ENCODE measurements at places on chromosomes 11 and 22.
A peak's percentile ranks its signal among the peaks of the same experiment; 100 is the strongest.

GRCh38 chr11:99383648-99384245 is 363.0 kb downstream of the CNTN5 start:
- no peaks in the 10 kb centered on the region for H3K4me1 ChIP-seq
- no peak for DNase-seq
- no peak overlapping the region for H3K4me3 ChIP-seq
- no peaks in the 10 kb centered on the region for H3K27me3 ChIP-seq

GRCh38 chr11:28636033-28636432 is 527.8 kb downstream of the METTL15 start:
- no peak overlapping the region for H3K4me3 ChIP-seq
- no peaks in the 10 kb centered on the region for H3K27me3 ChIP-seq
- no peaks in the 10 kb centered on the region for H3K4me1 ChIP-seq
- no peak overlapping the region for H3K27ac ChIP-seq

DNA sequence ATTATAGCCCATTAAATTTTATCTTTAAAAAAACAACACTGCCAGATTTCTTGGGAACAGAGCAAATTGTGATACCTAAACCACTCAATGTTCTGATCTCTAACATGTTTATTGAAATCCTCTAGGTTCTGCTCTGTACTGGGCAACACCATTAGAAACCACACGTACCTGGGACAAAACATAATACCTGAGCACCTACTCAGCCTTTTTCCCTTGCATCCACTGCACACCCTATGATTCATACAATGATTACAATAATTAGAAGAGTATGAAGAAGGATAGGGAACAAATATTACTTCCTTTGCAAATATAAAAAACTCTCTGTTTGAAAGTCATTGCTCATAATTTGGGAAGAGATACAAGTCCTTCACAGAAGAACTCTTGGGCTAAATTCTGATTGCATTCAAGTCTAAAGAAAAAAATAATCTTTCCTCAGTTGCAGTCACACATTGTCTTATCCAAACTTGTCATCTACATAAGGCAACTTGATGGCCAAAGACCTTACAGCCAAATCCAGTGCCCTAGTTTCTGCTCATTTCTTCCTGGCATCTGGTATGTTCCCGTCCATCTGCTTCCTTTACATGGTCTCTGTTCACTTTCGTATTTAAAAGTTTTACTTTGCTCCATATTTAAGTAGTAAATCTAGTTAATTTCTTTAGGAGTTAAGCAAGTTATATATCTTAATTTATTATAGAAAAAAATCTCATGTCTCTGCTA is 407.4 kb downstream of the LRRC4C start:
- H3K4me1 ChIP-seq, result no peaks in the 10 kb centered on the region
- no peaks in the 10 kb centered on the region for H3K36me3 ChIP-seq
- H3K4me3 ChIP-seq, result no peak overlapping the region
- DNase-seq, result no peak
- H3K27ac ChIP-seq, result no peak overlapping the region

DNA sequence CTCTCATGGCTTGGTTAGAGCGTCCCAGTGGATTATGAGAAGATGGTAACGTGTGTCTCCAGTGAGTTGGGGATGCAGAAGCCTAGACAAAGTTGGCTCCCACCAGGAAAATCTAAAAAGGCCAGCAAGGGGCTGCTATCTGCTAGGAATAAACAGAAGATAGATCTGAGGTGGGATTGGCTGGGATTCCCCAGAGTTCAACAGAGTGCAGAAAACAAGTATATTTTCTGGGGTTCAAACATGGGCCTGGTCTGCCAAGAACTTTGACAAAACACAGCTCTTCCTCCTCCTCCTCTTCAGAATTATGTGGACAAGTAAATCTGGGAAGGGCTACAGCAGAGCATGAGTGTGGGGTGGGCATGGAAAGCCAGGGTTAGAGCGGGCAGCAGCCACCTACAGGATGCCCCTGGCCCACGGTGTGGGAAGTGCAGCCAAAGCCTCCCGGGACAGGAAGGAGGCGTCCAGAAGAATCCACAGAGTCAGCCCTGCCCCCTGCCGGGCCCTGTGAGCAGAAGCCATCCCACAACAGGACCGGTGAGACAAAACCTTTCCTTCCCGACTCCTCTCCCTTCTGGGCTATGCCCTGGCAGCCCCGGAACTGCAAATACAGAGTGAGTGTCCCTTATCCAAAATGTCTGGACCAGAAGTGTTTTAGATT is 67.1 kb downstream of the CD82 start:
- H3K4me1 ChIP-seq, result peaks cover 37% of the 10 kb centered on the region
- H3K27me3 ChIP-seq, result no peaks in the 10 kb centered on the region
- DNase-seq, result no peak
- no peaks in the 10 kb centered on the region for H3K36me3 ChIP-seq
- H3K4me3 ChIP-seq, result no peak overlapping the region
- no peak overlapping the region for H3K27ac ChIP-seq

GRCh38 chr11:96043291-96043690 is 119.4 kb upstream of the MTMR2 start:
- no peak for DNase-seq
- no peak overlapping the region for H3K27ac ChIP-seq
- H3K4me1 ChIP-seq, result peaks cover 9% of the 10 kb centered on the region

DNA sequence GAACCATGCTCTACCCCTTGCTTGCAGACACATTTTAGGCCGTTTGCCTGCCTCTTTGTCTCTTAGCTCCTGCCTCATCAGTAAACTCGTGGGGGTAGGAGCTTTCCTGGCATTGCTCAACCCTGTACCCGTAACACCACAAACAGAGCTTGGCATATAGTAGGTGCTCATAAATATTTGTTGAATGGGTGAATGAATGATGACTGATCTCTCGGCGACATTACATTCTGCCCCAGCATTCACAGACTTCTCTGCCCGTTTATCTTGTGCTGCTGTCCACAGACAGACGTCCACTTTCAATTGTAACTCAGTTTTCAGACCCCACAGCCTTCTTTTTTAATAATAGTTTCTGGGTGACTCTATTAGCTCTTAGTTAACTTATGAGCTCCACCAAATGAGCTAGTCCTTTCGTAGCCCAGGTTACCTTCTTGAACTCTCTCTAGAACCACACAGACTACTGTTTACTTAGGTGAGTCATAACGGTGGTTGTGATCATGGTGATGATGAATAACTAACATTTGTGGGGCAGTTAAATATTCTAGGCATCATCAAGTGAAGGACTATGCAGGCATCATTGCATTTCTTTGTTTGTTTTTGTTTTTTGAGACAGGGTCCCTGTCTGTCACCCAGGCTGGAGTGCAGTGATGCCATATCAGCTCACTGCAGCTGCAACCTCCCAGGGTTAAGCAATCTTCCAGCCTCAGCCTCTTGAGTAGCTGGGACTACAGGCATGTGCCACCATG is 188.4 kb downstream of the ADAMTS15 start:
- no peaks in the 10 kb centered on the region for H3K27me3 ChIP-seq
- H3K27ac ChIP-seq, result no peak overlapping the region
- H3K4me3 ChIP-seq, result no peak overlapping the region
- no peaks in the 10 kb centered on the region for H3K36me3 ChIP-seq

DNA sequence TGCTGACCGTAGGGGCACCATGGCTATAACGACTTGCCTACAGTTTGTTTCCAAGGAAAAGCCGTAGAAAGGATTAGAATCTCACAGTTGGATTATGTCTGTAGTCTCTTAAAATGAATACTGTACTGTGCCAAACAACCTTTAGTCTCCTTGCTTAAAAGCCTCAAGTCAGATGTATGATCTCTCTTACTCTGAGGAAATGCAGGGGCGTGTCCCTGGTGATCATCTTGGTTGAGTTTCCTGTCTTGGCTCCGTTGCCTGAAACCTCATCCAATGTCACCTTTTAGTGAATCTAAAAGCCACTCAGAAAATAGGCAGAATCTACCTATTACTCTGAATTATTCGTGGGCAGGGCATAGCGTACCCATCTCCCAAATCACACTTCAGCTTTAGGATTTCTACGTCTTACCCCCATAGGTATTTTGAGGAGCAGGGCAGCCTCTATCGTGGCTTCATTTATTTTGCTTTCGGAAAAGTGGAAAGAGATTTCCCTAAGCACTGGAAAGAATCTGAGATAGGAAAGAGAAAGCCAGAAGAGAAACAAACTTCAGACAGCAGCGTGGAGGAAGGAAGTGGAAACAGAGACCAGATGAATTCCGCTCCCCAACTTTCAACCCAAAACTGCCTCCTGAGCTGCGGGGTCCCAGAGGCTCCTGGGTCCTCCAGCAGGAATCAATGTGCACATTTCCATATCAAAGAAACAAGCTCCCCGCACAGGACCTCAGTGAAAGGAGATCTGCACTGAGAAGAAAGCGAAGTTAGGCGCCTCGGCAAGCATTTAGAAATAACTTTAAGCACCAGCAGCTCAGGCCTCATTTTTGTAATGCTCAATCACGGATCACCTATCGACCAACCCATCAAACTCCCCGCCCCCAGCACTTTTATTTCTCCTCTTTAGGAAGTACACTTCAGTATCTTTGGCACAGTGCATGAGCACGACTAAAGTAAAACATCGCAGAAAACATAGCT is 245.8 kb downstream of the ETS1 start:
- peak overlapping the region; percentile 5 for H3K27ac ChIP-seq
- H3K4me3 ChIP-seq, result no peak overlapping the region
- H3K36me3 ChIP-seq, result no peaks in the 10 kb centered on the region
- H3K27me3 ChIP-seq, result no peaks in the 10 kb centered on the region
- DNase-seq, result no peak
- peaks cover 5% of the 10 kb centered on the region for H3K4me1 ChIP-seq

DNA sequence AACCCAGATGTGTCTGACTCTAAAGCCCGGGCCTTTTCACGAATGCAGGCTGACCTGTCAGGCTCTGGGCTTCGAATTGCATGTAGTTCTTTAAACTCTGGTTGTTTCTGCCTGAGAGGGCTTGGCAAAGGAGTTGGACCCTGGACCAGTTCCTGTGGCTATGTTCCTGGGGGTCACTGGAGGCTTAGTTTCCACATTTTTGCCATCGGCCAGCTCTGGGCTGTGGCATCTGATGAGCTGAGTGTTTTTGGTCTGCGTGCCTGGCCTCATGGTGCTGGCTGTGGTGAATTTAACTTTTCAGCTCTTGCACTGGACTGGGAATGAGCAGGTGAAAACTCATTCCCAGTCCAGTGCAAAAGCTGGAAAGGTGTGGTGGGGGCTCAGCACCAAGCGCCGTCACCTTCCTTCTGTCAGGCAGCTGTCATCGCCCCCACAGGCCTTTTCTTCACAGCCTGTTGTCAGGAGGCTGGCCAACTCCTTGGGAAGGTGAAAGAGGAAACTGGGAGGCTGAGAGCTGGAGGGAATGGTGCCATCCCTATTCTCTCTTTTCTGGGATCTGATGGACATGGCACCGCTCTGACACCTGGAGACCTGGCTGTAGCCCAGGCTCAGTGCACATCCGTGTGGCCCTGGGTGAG is 123.6 kb downstream of the ADAMTS15 start:
- DNase-seq, result no peak
- no peak overlapping the region for H3K27ac ChIP-seq
- H3K36me3 ChIP-seq, result no peaks in the 10 kb centered on the region
- H3K27me3 ChIP-seq, result no peaks in the 10 kb centered on the region
- H3K4me1 ChIP-seq, result no peaks in the 10 kb centered on the region

DNA sequence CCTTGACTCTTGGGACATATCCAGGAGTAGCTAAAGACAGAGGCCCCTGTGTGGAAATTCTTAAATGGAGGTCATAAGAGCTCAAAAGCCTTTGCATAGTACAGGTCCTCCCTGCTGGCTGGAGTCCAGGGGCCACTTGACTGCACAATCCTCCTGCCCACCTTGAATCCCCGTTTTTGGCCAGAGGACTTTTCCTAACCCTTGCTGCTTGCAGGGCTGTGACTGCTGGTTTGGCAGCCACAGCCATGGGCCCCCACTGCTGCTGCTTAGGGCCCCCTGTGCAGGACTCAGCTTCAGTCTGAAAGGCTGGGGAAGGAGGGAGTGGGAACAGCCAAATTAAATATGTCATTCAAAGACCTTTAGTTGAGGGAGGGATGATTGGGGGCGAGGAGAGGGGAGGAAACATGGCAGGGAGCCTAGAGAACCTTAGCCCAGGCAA is 33.4 kb downstream of the ARHGAP1 start:
- H3K27ac ChIP-seq, result no peak overlapping the region
- no peak overlapping the region for H3K4me3 ChIP-seq
- DNase-seq, result no peak
- no peaks in the 10 kb centered on the region for H3K4me1 ChIP-seq

- H3K4me3 ChIP-seq, result no peak overlapping the region
- H3K27me3 ChIP-seq, result no peaks in the 10 kb centered on the region
- H3K36me3 ChIP-seq, result no peaks in the 10 kb centered on the region
Observed at GRCh38 chr11:120715239-120715638, 203.7 kb downstream of the GRIK4 start.

- no peak overlapping the region for H3K4me3 ChIP-seq
- H3K36me3 ChIP-seq, result no peaks in the 10 kb centered on the region
- H3K27ac ChIP-seq, result no peak overlapping the region
- no peaks in the 10 kb centered on the region for H3K4me1 ChIP-seq
- no peaks in the 10 kb centered on the region for H3K27me3 ChIP-seq
- no peak for DNase-seq
Observed at GRCh38 chr11:14773755-14774154, 118.3 kb downstream of the CYP2R1 start.

- peaks cover 5% of the 10 kb centered on the region for H3K27me3 ChIP-seq
- no peaks in the 10 kb centered on the region for H3K36me3 ChIP-seq
- no peaks in the 10 kb centered on the region for H3K4me1 ChIP-seq
- no peak overlapping the region for H3K27ac ChIP-seq
- no peak for DNase-seq
Observed at GRCh38 chr11:70029861-70030380, 48.2 kb upstream of the ANO1 start.

- H3K36me3 ChIP-seq, result peaks cover 90% of the 10 kb centered on the region
- DNase-seq, result no peak
- no peaks in the 10 kb centered on the region for H3K4me1 ChIP-seq
- H3K27me3 ChIP-seq, result no peaks in the 10 kb centered on the region
- H3K4me3 ChIP-seq, result no peak overlapping the region
Observed at GRCh38 chr22:29290061-29290460, 16.4 kb upstream of the GAS2L1 start.

GRCh38 chr22:49403102-49403501 is 424.6 kb downstream of the BRD1 start:
- no peaks in the 10 kb centered on the region for H3K4me1 ChIP-seq
- H3K4me3 ChIP-seq, result no peak overlapping the region
- no peaks in the 10 kb centered on the region for H3K36me3 ChIP-seq
- H3K27me3 ChIP-seq, result no peaks in the 10 kb centered on the region
- no peak overlapping the region for H3K27ac ChIP-seq

GRCh38 chr22:49189871-49190270 is 637.8 kb downstream of the BRD1 start:
- no peak for DNase-seq
- H3K4me3 ChIP-seq, result no peak overlapping the region
- no peaks in the 10 kb centered on the region for H3K27me3 ChIP-seq
- no peak overlapping the region for H3K27ac ChIP-seq

GRCh38 chr11:64385945-64386704 is 27.2 kb downstream of the RPS6KA4 start:
- no peak for DNase-seq
- H3K27ac ChIP-seq, result no peak overlapping the region
- peaks cover 22% of the 10 kb centered on the region for H3K27me3 ChIP-seq
- H3K36me3 ChIP-seq, result no peaks in the 10 kb centered on the region
- H3K4me3 ChIP-seq, result no peak overlapping the region

GRCh38 chr11:35845860-35846259 is 98.0 kb upstream of the LDLRAD3 start:
- H3K4me3 ChIP-seq, result no peak overlapping the region
- DNase-seq, result no peak
- H3K27ac ChIP-seq, result no peak overlapping the region

- H3K27me3 ChIP-seq, result no peaks in the 10 kb centered on the region
- H3K36me3 ChIP-seq, result no peaks in the 10 kb centered on the region
- H3K27ac ChIP-seq, result no peak overlapping the region
- DNase-seq, result no peak
Observed at GRCh38 chr11:86753459-86753858, 46.9 kb upstream of the PRSS23 start.

All from large intestine (tissue), 12 donors.